CD4-positive, alpha-beta T cell treated with Interleukin-4 for 1 hour (primary cell): ENCODE measurements at places on chromosomes 6 and 20.

DNA sequence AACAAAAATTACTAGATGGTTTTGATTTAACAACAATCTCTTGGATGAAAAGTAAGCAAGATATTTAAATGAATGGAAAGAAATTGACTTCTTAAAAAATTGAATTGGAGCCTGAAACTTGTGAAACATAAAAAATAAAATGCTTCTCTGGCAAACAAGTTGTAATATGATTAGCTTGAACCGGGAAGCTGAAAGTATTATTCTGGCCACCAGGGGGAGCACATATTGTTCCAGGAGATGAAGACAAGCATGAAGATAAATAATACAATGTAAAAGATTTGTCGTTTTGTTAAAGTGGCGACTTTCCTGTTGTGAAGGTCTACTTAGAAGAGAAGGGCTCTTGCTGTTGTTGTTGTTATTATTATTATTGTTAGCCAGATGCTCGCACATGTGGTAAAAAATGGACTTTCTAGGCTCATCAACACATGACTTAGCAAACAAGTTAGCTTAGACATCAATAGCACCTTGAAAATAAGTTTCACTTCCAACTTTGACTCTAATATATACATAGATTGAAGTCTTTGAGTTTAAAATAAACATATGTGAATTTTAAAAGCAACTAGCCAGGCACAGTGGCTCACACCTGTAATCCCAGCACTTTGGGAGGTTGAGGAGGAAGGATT, 14.2 kb downstream of the PAX1 start:
- DNase-seq = no peak

- DNase-seq = no peak
Observed at GRCh38 chr6:116485559-116486184, 24.5 kb downstream of the CALHM6 start.

DNA sequence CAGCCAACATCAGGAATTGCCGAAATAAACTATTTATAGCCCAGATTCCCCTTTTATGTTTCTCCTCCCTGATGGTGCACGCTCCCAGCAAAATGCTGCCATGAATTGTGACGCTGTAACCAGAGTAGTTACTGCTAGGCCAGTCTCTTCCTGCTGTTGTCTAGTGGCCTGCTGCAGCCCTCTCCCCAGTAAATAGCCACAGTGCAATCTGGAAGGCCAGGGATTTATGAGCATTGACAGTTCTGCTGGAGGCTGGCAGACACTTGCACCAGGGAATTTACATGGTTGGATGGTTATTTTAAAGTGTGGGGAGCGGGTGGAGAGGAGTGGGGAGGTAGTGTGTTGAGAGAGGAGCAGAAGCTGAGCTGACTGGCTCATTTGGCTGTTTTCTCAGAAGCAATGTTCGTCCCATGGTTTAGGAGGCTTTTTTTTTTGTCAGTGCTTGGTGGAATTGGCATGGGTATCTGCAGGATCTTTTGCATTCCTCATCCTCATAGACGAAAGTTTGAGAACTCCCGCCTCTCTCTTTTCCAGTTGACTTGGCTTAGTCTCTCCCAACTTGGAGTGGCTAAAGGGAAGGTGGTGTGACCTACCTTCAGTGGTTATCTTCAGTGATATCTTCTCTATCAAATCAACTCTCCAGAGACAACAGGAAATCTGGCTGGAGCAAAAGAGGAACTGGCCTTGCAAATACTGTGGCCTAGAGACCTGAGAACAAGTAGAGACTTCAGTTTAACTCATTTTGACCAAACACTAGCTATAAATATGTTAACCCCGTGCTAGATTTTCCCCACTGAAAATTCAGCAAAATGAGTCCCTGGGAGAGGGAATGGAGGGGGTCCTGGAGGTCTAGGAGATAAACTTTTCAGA, 99.3 kb upstream of the VSTM2L start:
- DNase-seq = no peak

GRCh38 chr6:144660561-144661115, 375.5 kb downstream of the UTRN start:
- DNase-seq = no peak
